ENCODE measurements at places on chromosomes 4 and X. TPM values are rescaled to one million over a fixed set of nuclear protein-coding genes. Genes with fewer than 3 reads are reported as not detected.

DNA sequence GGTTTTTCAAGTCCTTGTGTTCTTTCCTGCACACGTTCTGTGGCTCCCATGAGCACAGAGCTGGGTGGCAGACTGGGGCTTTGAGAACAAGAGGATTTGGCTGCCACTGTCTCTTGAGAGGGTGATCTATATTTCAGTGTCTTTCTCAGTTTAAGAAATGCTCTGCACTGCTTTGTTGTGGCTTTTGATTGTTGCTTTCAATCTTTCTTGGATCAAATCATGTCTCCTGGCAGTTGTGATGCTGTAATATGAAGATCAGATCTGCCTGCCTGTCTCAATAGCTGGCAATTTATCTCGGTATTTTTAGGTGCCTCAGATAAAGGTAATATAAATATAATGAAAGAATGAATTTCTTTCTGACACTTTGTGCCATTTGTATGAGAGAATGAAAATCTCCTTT lies 273.3 kb upstream of the LCORL start:
- no peak for DNase-seq
- H3K27me3 ChIP-seq, result no peaks in the 10 kb centered on the region
- H3K4me1 ChIP-seq, result no peaks in the 10 kb centered on the region
- no peaks in the 10 kb centered on the region for H3K36me3 ChIP-seq
- H3K27ac ChIP-seq, result no peak overlapping the region

The CCDC110 gene
- total RNA-seq, result 3.1 TPM

- H3K36me3 ChIP-seq, result no peaks in the 10 kb centered on the region
- H3K27me3 ChIP-seq, result no peaks in the 10 kb centered on the region
- H3K4me3 ChIP-seq, result no peak overlapping the region
- DNase-seq, result no peak
- H3K27ac ChIP-seq, result no peak overlapping the region
- H3K4me1 ChIP-seq, result no peaks in the 10 kb centered on the region
These were observed 664.3 kb downstream of the RPA4 start for GRCh38 chrX:97547877-97548578.

DNA sequence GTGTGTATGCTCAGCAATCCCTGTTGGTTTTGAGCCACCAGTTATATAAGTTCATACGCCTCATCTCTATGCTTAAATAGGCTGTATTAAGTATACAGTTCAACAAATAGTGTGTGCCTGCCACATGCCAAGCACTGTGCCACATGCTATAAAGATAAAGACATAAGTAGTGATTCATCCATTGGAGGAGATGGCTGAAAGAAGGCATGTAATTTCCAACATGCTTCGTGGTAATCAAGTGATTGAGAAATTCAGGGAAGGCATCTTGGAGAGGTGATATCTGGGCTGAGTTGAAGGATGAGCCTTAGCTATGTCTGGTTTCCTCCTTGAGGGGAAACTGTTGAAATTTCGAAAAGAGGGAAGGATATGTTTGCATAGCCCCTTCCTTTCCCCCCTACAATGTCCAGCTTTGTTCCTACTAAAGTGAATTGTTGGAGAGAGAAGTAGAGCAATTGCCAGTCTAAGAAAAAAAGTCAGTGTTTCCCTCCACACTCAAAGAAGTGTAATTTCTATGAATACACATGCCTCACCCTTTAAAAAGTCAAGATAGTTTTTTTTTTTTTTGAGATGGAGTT lies 96.5 kb downstream of the ARHGAP10 start:
- no peak for DNase-seq
- peaks cover 4% of the 10 kb centered on the region for H3K36me3 ChIP-seq
- peaks cover 12% of the 10 kb centered on the region for H3K4me1 ChIP-seq

DNA sequence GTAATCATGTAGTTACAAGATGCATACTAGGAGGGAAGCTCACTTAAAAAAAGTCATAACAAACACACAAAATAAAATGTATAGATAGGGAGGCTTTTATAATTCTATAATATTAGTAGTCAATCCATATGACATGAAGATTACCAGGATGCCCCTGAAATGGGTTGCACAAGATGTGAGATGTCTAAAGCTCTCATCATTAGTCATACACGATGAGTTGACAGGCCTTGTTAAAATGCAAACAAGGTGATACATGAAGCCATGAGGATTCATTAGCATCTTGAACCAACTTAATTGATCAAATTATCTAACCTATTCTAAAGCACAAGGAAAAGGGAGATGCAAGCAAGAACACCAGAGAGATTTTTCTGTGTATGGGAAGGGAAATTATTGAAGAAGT lies 470.2 kb downstream of the IQCM start:
- no peak for DNase-seq
- H3K27ac ChIP-seq, result no peak overlapping the region
- no peaks in the 10 kb centered on the region for H3K36me3 ChIP-seq
- no peak overlapping the region for H3K4me3 ChIP-seq
- no peaks in the 10 kb centered on the region for H3K27me3 ChIP-seq
- H3K4me1 ChIP-seq, result no peaks in the 10 kb centered on the region

- H3K4me1 ChIP-seq, result peaks cover 9% of the 10 kb centered on the region
- no peak for DNase-seq
- peaks cover 59% of the 10 kb centered on the region for H3K27me3 ChIP-seq
- H3K36me3 ChIP-seq, result no peaks in the 10 kb centered on the region
- H3K27ac ChIP-seq, result peak overlapping the region; percentile 33
These were observed 96.6 kb downstream of the SORCS2 start for GRCh38 chr4:7288751-7289523.

DNA sequence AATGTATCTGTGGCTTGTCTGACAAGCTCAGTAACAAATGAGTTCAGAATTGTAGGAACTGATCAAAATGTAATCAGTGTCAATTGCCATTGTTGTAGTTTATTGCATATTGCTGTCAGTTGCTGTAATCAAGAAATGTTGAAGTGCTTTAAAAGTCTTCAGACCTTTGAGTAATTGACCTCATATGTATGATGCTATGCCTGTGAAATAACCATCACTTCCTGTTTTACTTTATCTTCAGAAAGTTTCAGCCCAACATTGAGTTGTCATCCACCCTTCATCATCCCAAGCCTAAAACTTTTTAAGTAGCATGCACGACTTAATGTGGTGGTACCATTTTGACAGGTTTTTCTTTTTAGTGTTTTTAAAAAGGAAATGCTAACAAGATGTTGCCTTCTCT lies 212.4 kb downstream of the ARHGAP10 start:
- H3K36me3 ChIP-seq, result peaks cover 16% of the 10 kb centered on the region
- no peak for DNase-seq
- peaks cover 1% of the 10 kb centered on the region for H3K4me1 ChIP-seq

- H3K4me1 ChIP-seq, result peaks cover 12% of the 10 kb centered on the region
- no peak for DNase-seq
- peaks cover 23% of the 10 kb centered on the region for H3K27me3 ChIP-seq
- peak overlapping the region; percentile 100 for H3K4me3 ChIP-seq
These were observed 160 bp downstream of the LCORL start for GRCh38 chr4:18021470-18021719.

The TCEAL1 gene
- total RNA-seq, result 18.9 TPM

GRCh38 chrX:13386636-13387035 lies 66.8 kb upstream of the ATXN3L start:
- no peak overlapping the region for H3K27ac ChIP-seq
- H3K4me3 ChIP-seq, result no peak overlapping the region
- peaks cover 3% of the 10 kb centered on the region for H3K4me1 ChIP-seq
- H3K27me3 ChIP-seq, result no peaks in the 10 kb centered on the region

GRCh38 chrX:80578517-80579105 lies 158.4 kb downstream of the TENT5D start:
- DNase-seq, result no peak
- no peak overlapping the region for H3K27ac ChIP-seq
- no peaks in the 10 kb centered on the region for H3K27me3 ChIP-seq
- no peaks in the 10 kb centered on the region for H3K36me3 ChIP-seq
- H3K4me3 ChIP-seq, result no peak overlapping the region

GRCh38 chr4:152299553-152299952 lies 236.3 kb downstream of the FBXW7 start:
- no peaks in the 10 kb centered on the region for H3K36me3 ChIP-seq
- peaks cover 6% of the 10 kb centered on the region for H3K4me1 ChIP-seq
- H3K27me3 ChIP-seq, result peaks cover 3% of the 10 kb centered on the region
- no peak overlapping the region for H3K27ac ChIP-seq
- no peak overlapping the region for H3K4me3 ChIP-seq

DNA sequence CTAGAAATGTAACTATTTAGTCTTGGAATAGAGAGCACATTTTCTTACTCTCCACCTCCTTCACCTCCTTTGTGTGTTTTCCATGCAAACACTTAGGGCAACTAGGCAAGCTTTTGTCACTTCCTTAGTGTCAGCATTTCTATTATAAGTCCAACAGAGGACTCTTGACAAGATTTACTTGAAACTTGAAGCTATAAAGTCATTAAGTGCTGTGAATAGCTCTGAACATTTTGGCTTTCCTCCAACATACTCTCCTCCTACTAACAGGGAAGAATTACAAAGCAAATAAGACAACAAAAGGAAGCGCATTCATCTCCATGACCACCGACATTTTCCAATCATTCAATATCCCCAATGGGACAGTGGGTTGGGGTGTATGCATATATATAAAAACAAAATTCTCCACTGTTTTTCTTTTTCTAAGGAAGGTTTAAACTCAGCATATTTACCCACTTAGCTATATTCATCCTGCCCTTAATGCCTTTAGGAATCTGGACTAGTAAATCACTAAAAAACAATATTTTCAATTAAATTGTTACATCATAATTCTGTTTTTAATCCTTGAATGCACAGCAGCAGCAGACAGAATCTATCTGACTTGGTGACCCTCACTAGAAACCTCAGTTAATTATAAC lies 264.6 kb downstream of the SNCA start:
- H3K27ac ChIP-seq, result no peak overlapping the region
- DNase-seq, result no peak
- no peaks in the 10 kb centered on the region for H3K27me3 ChIP-seq
- H3K4me1 ChIP-seq, result peaks cover 29% of the 10 kb centered on the region
- H3K4me3 ChIP-seq, result no peak overlapping the region

DNA sequence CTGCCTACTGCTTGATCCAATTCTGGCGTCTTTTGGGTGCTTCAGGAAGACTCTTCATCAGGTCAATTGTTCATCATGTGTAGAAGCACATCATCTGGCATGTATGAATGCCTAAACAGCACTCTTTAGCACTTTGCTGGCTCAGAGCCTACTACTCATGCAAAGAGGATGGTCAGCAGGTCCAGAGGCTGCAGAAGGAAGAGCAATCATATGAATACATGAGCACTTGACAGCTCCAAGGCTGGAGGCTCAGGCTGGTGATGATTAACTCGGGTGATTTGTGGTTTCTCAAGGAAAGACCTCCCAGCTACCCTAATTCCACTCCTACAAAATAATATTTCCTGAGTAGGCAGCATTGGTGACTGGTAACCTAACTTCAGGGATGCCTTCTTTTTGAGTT lies 103.8 kb upstream of the CXCL13 start:
- H3K27ac ChIP-seq, result no peak overlapping the region
- H3K4me1 ChIP-seq, result no peaks in the 10 kb centered on the region
- H3K4me3 ChIP-seq, result no peak overlapping the region
- H3K36me3 ChIP-seq, result no peaks in the 10 kb centered on the region
- H3K27me3 ChIP-seq, result peaks cover 12% of the 10 kb centered on the region

- no peaks in the 10 kb centered on the region for H3K27me3 ChIP-seq
- H3K4me3 ChIP-seq, result no peak overlapping the region
These were observed 10.8 kb downstream of the CLCN4 start for GRCh38 chrX:10167573-10167972.

The SSX3 gene
- not detected for total RNA-seq

- H3K4me3 ChIP-seq, result no peak overlapping the region
- no peaks in the 10 kb centered on the region for H3K36me3 ChIP-seq
- no peak overlapping the region for H3K27ac ChIP-seq
- DNase-seq, result no peak
- H3K27me3 ChIP-seq, result no peaks in the 10 kb centered on the region
These were observed 22.2 kb upstream of the ATP6AP2 start for GRCh38 chrX:40558590-40558989.

DNA sequence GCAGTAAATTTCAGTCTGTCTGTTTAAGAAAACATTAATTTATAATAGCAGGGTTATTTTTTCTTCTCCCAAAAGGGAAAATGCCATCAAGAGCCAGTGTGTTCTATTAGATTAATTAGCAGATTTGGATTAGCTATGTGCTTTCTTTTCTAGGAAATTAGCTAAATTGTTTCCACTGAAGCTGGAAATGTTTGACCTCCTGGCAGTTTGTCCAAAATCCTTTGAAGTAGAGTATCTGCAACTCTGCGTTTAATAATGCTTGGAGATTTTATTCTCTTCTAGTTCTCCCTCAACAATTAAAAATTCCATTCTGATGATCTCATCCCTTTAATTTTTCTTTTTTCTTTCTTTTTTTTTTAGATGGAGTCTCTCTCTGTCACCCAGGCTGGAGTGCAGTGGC lies 27.1 kb upstream of the HOPX start:
- DNase-seq, result no peak
- peaks cover 5% of the 10 kb centered on the region for H3K27me3 ChIP-seq
- no peak overlapping the region for H3K4me3 ChIP-seq
- no peaks in the 10 kb centered on the region for H3K4me1 ChIP-seq
- no peak overlapping the region for H3K27ac ChIP-seq

The VEGFD gene
- total RNA-seq, result 0.47 TPM

The CLTRN gene
- total RNA-seq, result 2.5 TPM

GRCh38 chrX:20472620-20473258 lies 206.0 kb upstream of the RPS6KA3 start:
- no peaks in the 10 kb centered on the region for H3K36me3 ChIP-seq
- no peaks in the 10 kb centered on the region for H3K27me3 ChIP-seq
- H3K27ac ChIP-seq, result no peak overlapping the region
- H3K4me1 ChIP-seq, result no peaks in the 10 kb centered on the region
- no peak for DNase-seq
- H3K4me3 ChIP-seq, result no peak overlapping the region

The SMIM20 gene
- 41.2 TPM for total RNA-seq

- no peak overlapping the region for H3K4me3 ChIP-seq
- no peak for DNase-seq
- peaks cover 1% of the 10 kb centered on the region for H3K4me1 ChIP-seq
- H3K27me3 ChIP-seq, result no peaks in the 10 kb centered on the region
- H3K36me3 ChIP-seq, result peaks cover 15% of the 10 kb centered on the region
These were observed 20.7 kb downstream of the OFD1 start for GRCh38 chrX:13755254-13755653.

DNA sequence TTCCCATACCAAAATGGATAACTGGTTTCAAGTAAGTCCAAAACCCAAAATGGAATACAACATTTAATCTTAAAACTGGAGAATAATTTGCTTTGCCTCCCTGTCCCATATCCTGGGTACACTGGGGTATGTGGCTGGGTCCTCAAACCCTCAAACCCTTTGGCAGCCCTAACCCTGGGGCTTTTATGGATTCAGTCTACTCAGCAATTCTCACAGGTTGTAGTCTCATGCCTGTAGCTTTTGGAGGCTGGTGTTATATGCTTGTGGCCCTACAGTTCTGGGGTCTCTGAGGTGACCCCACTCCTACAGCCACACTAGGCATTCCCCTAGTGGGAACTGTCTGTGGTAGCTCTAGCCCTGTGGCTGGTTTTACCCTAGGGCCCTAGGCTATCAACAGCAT lies 110.5 kb upstream of the NRK start:
- H3K36me3 ChIP-seq, result peaks cover 6% of the 10 kb centered on the region
- H3K4me1 ChIP-seq, result no peaks in the 10 kb centered on the region
- no peak overlapping the region for H3K4me3 ChIP-seq
- no peak for DNase-seq
- no peaks in the 10 kb centered on the region for H3K27me3 ChIP-seq
- no peak overlapping the region for H3K27ac ChIP-seq

The STBD1 gene
- 1.9 TPM for total RNA-seq
